Activated gamma-delta T cell (primary cell): ENCODE measurements at places on chromosomes 3 and 15.

- DNase-seq: no peak
Observed at GRCh38 chr3:182364723-182365650, 428.3 kb upstream of the ATP11B start.

DNA sequence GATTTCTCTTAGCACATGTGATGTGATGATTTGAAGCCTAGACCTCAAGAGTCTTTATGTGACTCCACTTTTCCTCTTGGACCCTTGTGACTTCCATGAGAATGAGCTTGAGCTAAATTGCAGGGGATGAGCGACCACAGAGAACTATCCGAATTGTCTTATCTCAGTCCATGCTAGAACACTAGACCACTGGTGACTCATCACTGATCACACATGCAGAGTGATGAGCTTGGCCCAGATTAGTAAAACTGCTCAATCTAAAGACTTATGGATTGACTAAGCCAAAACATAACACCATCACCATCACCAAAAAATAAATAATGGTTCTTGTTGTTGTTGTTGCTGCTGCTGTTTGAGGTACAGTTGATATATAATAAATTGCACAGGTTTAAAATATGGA, 114.1 kb upstream of the CFAP20DC start:
- no peak for DNase-seq

DNA sequence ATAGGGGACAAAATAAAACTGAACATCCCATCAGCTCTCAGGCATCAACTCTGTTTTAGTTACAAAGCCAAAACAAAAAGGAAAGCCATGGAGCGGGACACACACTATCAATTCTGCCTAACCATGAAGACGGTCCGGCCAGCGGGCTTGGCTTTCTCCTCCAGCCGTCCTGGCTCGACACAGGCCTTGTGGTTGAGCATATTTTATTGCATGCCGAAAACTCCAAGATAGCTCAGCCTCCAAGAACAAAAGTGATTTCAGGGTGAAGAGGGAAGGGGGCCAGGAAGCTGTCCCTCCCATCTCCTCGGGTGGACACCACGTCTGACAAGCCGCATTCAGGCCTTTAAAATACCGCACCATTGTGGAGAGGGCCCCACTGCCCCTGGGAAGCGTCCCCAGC, 31.2 kb downstream of the WNT5A start:
- no peak for DNase-seq

DNA sequence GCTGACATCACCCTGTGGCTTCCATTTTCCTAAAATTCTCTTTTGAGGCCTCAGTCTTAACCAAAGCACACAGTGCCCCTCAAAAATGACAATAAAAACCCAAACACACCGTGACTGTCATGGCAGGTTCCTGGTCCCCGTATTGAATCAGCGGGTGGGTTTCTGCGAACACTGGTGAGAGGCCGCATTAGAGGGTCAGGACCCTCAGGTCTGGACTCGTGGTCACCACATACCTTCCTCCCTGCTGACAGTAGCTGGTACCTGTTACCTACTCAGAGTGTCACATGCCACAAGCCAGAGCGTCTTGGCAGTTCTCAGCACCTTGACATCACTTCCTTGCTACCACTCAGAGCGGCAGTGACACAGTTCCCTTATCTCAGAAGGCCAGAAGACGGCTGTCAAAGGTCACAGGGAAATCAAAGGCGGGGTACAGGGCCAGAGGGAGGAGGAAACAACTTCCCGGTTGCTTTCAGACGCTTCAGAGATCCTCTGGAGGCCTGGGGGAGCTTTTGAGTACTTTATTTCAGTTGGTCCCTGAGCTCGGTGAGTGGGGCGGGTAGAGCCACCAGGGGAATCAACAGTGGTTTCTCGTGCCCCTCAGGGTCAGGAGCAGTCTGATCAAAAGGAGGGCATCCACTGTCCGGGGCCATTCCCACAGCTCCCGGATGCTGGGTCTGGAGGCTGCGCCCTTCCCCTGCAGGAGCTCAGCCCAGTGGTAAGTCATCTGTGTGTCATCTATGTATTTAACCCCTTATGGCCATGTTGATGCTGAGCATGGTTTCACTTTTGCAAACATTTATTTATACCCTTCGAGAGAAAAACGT, at the start of the genes CCR5AS and CCRL2:
Gene CCR5AS, minus strand, starts transcription at position 279 of the 824 bp plus-strand sequence.
Gene CCRL2, plus strand, starts transcription at position 472 of the 824 bp plus-strand sequence. CDS start 821 bp downstream, outside the sequence.
- DNase-seq: no peak

- no peak for DNase-seq
Observed at GRCh38 chr3:14177580-14178246, 688 bp downstream of the XPC start.

GRCh38 chr3:101814835-101815234, 34.5 kb upstream of the NFKBIZ start:
- DNase-seq: no peak

- DNase-seq: no peak
Observed at GRCh38 chr15:25056484-25057425, 102.0 kb downstream of the SNRPN start.

DNA sequence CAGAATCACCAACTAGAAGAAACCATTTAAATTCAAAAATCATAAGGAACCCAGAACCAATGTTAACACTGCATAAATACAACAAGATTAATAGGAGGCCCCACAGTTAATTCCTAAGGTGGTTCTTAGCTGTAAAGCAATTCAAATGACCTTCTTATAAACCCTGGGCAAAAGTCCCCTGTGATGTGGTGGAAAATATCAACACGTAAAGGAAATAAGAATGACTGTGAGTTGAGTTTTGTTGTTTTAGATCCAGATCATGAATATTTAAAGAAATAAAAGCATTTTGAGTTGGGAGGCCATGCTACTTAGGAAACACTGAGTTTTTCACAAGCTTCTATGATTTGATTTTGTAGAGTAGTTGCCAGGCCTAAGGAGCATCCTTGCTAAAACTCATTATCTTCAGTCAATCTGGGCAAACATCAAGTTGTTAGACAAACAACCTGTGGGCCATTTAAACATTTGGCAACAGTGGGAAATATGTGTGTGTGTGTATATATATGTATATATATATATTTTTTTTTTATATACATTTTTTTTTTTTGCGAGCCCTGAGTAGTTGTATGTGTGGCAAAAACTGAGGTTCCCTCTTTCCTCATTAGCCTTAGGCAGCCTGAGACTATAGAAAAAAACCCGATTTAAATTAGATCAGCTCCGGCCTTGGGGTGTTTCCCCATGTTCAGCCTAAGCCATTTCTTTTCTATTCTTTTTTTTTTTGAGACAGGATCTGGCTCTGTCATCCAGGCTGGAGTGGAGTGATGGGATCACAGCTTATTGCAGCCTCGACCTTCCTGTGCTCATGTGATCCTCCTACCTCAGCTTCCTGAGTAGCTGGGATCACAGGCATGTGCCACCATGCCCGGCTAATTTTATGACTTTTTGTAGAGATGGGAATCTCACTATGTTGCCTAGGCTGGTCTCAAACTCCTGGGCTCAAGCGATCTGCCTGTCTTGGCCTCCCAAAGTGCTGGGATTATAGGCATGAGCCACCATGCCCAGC, 8.0 kb upstream of the PXK start:
- DNase-seq: no peak

- DNase-seq: no peak
Observed at GRCh38 chr3:177824190-177824786, 627.0 kb upstream of the TBL1XR1 start.

GRCh38 chr15:37014137-37014536, 86.2 kb downstream of the MEIS2 start:
- DNase-seq: no peak
